Activated naive CD4-positive, alpha-beta T cell (primary cell): ENCODE measurements at places on chromosomes 16 and 17.

GRCh38 chr16:1721372-1721771, 15.4 kb downstream of the MAPK8IP3 start:
- no peak for DNase-seq

DNA sequence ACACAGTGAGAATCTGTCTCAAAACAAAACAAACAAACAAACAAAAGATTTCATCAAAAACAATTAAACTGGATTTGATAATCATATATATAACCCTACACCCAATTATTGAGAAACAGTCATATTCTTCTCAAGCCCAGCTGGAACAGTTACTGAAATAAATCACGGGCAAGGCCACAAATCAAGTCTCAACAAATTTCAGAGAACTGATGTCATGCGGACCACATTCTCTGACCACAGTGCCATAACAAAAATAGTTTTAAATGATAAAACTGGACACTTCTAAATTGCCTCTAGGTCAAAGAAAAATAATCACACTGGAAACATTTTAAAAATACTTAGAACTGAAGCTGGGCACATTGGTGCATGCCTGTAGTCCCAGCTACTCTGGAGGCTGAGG, 15.9 kb upstream of the PIK3R5 start:
- no peak for DNase-seq

DNA sequence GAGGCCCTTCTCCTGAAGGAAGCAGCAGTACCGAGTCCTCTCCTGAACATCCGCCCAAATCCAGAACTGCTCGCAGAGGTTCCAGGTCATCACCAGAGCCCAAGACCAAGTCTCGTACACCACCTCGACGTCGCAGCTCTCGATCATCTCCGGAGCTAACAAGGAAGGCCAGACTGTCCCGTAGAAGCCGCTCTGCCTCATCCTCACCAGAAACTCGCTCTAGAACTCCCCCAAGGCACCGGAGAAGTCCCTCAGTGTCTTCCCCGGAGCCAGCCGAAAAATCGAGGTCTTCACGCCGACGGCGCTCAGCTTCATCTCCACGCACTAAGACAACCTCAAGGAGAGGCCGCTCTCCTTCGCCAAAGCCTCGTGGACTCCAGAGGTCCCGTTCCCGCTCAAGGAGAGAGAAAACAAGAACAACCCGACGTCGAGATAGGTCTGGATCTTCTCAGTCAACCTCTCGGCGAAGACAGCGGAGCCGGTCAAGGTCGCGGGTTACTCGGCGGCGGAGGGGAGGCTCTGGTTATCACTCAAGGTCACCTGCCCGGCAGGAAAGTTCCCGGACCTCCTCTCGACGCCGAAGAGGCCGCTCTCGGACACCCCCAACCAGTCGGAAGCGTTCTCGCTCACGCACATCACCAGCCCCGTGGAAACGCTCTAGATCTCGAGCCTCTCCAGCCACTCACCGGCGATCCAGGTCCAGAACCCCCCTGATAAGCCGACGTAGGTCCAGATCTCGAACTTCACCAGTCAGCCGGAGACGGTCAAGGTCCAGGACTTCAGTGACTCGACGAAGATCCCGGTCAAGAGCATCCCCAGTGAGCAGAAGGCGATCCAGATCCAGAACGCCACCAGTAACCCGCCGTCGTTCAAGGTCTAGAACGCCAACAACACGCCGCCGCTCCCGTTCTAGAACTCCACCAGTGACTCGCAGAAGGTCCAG, 11.3 kb downstream of the ELOB start:
- DNase-seq: no peak

- no peak for DNase-seq
These were observed 7.4 kb downstream of the GFAP start for GRCh38 chr17:44907729-44908470.

GRCh38 chr16:13999895-14000425, 71.2 kb upstream of the MRTFB start:
- no peak for DNase-seq

GRCh38 chr17:19727501-19728078, 11.2 kb upstream of the SLC47A2 start:
- DNase-seq: no peak
